ENCODE measurements at places on chromosomes 12 and 14.
A peak's percentile ranks its signal among the peaks of the same experiment; 100 is the strongest.

DNA sequence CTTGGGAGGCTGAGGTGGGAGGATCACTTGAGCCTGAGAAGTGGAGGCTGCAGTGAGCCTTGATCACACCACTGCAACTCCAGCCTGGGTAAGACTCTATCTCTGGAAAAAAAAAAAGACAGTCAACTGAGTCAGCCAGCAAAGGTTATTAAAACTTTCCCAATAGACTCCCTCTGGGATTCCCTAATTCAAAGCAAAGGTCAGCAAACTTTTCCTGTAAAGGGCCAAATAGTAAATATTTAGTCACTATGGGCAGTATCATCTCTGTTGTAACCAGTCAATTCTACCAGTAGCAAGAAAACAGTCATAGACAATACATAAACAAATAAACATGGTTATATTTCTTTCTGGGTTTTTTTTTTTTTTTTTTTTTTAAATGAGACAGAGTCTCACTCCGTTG lies 122.5 kb downstream of the IPO8 start:
- DNase-seq: no peak

DNA sequence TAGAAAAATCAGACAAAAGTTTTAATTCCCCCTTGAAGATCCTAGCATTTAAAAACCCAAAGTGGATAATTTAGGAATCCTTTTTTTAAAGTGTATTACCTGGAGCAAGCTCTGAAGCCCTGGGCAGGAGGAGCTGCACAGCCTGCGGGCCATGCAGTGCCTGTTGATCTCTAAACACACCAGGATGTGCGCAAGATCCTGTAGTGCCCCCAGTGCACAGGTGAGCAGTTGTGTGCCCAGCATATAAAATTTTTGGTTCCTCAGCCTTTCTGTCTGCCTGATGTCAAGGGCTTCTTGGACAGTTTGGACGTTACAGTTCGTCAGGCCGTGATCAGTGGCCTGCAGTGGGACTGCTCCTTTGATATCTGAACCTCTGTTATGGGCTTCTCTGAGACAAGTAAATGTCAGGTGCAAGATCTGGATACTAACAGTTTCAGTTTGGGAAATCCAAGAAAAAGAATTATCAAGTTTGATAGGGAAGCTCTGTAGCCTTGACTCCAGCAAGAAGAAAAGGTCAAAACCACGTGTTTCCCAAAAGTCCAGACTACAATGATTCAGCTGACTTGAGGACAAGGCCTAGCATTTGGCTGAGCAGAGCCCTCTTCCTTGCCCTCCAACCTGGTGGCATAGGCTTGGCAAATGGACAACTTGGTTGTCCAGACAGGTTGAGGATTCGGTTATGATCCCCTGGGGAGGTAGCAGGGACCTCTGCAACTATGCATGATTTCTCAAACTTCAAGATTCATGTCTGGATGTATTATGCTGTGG lies 1.0 kb downstream of the ATXN7L3B start:
- no peak for DNase-seq

DNA sequence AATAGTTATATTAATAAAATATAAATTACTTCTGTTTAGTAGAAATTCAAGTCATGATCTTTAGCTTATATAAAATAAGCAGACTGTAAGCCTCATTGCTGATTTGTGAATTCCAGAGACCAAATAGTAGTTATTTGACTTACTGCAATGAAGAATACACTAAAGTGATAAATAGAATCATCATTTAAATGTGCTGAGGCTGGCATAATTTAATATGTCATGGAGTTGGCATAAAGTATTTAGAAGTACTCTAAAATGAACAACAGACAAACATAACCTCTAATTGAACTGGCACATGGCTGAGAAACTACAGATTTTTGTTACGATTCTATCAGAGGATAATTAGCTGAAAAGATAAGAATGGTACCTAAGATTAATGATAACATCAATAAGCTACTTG lies 45.7 kb upstream of the TRHDE start:
- DNase-seq: no peak

- DNase-seq: no peak
These were observed 124.1 kb upstream of the LGR5 start for GRCh38 chr12:71315328-71315985.

DNA sequence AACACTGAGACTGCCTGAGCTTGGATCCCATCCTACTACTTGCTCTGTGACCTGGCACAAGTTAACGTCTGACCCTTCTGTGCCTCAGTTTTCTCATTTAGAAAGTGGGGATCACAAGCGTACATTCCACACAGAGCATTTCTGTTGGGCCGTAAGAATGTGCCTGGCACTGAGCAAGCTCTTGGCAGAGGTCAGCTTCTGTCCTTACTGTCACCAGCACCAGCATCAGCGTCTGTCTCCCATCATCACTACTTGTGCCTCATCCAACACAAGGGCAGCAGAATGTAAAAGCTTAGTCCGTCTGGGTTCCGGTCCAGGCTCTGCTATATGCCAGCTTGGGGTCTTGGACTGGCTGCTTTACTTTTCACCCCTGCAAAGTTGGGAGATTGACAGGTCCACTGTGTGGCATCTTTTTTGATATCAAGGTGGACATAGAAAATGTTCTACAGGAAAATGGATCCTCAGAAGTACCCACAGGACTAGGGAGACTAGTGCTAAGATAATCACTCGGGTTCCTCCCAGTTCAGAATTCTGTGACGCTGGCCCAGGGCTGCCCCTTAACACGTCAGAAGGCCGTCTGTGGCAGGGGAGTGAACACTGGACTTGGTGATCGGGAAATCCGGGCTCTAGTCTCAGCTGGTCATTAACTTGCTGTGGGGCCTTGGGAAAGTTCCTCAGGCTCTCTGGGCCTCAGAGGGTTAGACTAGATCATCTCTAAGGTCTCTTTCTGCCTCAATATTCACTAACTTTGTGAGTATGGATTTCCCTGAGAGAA lies 65.9 kb downstream of the CACNA1C start:
- no peak for DNase-seq

- DNase-seq: no peak
These were observed 49.8 kb upstream of the USP15 start for GRCh38 chr12:62210422-62210821.

GRCh38 chr12:123099560-123100192 lies 51.2 kb downstream of the PITPNM2 start:
- no peak for DNase-seq

DNA sequence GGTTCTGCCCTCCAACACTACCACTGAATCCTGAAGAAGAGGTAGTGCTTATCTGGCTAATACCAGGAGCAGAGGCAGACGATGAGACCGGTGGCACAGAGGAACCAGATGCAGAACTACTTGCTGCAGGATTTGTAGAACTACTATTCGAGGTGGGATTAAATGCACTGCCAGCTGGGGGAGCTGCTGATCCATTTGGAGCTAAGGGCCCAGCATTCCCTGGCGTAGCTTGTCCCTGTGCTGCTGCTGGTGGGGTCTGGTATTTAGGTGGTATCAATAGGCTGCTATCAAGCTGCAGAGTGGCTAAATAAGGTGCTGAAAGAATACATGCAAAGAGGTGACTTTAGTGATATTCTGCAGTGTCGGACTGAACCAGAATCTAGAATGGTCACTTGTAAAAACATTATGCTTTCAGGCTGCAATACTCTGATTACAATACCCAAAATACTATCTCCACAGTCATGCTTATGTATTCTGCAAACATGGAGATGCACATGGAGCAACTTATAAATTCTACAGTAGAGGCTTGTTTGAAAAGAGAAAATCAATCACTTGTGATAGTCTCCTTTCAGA lies 294.2 kb downstream of the MED13L start:
- no peak for DNase-seq

- no peak for DNase-seq
These were observed 207.9 kb downstream of the BTG1 start for GRCh38 chr12:91937706-91938105.

GRCh38 chr12:26018926-26019325 lies 60.4 kb downstream of the RASSF8 start:
- no peak for DNase-seq

- DNase-seq: no peak
These were observed 456.9 kb upstream of the TMEM132C start for GRCh38 chr12:127810041-127810440.

DNA sequence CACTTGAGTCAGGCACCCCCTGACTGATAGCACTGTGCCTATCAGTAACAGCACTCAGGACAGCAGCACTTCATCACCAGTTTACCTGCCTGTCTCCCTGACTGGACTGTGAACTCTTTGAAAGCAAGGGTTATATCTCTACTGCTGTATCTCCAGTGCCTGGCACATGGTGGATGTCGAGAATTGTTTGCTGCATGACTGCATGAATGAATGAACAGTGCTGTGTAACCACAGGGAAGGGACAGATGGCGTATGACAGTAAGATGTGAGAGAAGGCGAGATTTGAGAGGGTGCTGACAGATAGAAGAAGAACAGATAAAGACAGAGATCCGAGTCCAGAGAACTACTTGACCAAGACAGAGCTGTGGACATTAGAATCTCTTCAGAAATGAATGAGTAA lies 29.7 kb downstream of the BRAP start:
- no peak for DNase-seq

DNA sequence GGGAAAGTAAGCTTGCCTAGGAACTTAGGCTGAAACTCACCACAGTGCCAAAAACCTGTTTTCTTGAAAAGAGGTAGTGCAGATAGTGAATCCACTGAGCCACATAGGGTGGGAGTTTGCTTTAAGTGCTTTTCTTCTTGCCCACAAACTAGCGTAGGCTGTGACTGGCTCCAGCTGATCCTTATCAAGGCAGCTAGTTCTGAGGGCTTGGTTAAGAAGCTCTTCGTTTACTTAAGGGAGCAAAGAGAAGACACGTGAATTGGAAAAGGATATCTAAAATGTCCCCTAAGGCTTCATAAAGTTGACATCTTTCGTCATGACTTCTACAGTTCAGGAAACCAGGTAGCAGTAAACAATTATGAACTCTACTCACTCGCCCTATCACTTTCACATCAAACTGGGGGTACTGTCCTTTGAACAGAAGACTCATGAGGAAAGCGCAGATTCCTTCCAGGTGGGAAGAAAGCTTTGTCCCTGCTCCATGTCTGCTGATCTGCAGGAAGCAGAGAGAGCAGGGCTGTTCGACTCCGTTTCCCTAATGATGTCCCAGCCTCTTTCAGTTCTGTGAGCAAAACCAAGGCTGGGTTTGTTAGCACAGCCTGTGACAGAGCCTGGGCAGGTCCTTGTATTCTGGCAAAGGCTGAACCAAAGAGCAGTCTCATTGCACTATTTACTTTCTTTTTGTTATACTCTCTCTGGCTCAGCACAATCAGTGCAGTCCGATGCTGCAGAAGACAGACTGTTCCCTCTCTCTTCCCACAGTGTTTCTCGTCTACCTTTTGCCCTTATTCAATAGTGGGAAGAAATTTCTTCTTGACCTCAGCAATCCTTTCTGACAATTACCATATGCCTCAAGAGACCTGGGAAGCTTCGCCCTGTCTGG lies 93.5 kb upstream of the ETV6 start:
- no peak for DNase-seq

GRCh38 chr12:1995205-1995896 lies 8.9 kb downstream of the DCP1B start:
- no peak for DNase-seq

- DNase-seq: no peak
These were observed 759.5 kb upstream of the TBX3 start for GRCh38 chr12:115443351-115443938.

DNA sequence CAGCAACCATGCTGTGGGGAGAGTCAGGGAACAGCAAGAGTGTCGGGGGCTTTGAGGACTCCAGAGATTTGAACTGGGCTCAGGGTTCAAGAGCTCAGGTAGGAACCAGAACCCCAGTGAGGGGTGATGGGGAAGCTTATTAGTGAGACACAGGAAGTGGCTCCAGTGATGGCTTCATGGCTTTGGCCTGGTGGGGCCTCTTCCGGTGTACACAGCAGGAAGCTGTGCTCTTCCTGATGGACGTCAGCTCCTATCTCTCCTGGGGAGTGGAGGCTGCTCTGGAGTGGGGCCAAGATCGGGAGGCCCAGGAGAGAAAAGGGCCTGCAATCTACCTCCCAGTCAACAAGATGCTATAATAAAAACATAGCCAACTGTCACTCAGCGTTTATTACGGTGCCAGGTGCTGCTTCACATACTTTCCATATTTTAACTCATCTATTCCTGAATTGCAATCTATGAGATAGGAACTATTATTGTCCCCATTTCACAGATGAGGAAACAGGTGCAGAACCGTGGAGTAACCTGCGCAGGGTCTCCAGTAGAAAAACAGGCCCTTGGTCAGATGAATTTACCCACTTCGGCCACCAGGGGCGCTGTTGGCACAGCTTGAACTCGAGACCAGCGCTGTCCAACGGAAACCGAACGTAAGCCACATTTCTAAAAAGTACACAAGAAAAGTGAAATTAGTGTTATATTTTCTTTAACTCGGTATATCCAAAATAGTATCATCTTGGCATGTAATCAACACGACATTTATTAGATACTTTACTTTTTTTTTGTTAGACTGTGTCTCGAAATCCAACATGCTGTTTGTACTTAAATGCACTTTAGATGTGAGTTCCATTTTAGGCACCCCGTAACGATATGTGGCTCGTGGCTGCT lies 63.6 kb upstream of the DLK1 start:
- DNase-seq: peak; percentile 22

GRCh38 chr14:52342849-52343596 lies 28.9 kb downstream of the PTGER2 start:
- DNase-seq: no peak

GRCh38 chr12:54933376-54933775 lies 51.2 kb downstream of the TESPA1 start:
- DNase-seq: no peak

DNA sequence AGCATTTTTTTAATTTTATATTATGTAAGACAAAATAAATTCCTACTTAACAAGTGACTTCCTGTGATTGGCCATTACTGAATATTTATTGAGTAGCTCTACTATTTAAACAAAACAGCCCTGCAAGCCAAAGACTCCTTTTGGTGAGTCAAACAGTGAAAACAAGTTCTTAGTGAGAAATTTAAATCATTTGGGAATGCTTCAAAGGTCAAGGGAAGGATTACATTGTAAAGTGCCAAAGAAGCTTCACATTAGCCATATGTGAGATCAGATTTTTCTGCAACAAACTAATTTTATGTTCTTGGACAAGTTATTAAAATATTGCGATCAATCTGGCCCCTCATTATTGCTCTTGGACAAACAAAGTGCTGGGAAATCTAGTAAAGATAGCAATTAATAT lies 795.4 kb upstream of the MGAT4C start:
- no peak for DNase-seq
